ENCODE measurements at places on chromosomes 13 and 19.
A peak's percentile ranks its signal among the peaks of the same experiment; 100 is the strongest.

DNA sequence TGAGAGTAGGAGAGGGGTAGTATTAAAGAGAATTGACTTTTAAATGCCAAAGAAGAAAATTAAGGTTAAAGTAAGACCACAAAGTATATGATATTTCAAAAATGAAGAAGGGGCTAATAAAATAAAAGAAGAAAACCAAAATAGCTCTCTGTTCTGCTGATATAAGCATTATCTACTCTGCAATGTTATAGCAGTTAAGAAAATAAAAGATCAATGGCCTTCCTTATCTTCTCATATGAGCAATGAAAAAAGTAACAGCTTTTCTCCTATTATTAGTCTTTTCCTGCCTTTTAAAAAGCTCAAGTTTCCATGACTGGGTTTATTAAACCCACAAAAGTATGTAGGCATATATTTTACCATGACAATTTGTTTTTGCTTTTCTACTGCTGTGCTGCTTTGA is 126.4 kb downstream of the TBC1D4 start:
- DNase-seq, result no peak

GRCh38 chr19:47408156-47408938 is 11.0 kb downstream of the MEIS3 start:
- no peak for DNase-seq

DNA sequence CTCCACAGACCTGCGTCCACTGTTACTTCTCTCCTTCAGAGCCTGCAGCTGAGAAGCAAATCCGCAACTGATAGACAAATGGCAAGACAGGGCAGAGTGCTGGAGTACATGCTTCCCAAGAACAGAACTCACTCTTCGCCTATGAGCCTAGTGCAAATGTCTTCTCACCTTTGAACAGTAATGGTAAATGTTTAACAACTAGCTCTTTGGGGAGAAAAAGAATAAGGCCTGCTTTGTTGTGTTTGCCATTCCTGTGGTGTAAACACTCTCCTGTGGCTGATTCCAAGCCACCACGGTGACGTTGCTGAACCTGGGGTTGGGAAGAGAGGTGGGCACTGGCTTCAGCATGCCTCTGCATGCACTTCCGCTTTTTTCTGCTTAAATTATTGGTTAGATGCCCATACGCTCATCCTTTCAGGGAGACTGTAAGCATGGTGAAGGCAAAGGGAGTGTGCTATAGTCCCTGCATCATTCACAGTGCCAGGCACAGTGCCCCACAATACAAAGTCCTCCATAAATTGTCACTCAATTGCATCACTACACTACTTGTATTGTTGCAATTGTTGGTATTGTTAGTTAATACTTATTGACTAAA is 28.1 kb upstream of the GTF3A start:
- DNase-seq, result no peak

DNA sequence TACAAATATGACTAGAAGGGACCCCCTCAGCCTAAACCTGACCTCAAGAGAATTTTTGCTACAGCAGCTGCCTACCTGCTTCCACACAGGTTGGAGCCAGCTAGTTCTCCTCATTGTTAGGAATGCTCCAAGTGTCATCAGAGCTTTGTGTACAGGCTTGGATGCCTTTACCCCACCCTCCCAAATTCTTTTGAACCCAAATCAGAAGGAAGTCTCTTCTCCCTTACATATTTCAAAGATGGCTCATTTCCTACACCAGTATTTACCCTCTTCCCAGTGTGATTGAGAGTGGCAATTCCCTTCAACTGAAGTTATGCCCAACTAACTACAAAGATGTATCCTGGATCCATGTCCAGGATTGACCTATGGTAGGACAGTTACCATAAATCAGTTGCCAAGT is 323.2 kb downstream of the OXGR1 start:
- no peak for DNase-seq

DNA sequence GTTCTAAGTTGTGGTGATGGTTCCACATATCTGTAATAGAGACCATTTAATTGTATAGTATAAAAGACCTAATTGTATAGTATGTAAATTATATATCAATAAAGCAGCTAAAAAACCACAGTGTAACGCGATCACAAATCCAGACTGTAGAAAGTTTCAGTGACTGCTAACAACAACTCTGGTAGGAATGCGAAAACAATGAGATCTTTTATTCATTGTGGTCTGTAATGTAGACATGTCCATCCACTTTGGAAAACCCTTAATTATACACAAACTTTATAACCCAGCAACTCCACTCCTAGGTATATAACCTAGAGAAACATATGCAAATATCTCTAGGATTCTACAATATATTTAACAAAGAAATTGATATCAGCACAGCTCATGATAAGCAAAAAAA is 549.5 kb downstream of the SLITRK1 start:
- DNase-seq, result no peak

GRCh38 chr13:51821606-51822005 is 17.6 kb upstream of the DHRS12 start:
- peak; percentile 91 for DNase-seq

DNA sequence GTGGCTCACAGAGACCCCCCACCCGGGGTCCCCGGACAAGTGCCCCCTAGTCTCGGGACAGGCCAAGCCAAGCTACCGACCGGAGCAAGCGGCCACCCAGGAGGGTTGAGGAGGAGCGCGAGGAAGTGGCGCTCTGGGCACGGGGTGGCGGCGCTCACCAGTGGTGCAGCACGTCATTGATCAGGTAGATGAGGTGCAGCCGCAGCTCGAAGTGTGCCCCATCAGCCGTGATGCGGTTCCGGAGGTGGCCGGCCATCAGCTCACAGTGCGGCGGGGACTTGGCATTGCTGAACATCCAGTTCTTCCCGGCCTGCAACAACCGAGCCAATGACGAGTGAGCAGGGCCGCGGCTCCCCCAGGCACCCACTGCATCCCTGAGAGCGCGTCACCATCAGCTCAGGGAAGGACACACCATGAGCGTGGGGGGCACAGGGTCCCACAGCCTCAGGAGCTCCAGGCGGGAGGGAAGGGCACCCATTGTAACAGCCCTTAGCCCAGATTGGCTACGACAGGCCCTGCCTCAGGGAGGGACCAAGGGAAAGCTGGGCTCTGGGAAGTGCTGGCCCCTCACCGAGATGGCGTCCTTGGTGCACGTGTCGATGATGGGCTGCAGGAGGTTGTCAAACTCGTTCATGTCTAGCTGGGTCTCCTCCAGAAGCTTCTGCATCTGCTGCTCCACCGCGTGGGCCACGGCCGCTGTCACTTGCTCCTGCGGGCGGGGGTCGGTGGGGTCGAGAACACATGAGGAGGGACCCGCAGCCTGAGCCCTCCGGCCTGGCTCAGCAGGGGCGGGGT is 9.6 kb downstream of the CHERP start:
- DNase-seq, result no peak

DNA sequence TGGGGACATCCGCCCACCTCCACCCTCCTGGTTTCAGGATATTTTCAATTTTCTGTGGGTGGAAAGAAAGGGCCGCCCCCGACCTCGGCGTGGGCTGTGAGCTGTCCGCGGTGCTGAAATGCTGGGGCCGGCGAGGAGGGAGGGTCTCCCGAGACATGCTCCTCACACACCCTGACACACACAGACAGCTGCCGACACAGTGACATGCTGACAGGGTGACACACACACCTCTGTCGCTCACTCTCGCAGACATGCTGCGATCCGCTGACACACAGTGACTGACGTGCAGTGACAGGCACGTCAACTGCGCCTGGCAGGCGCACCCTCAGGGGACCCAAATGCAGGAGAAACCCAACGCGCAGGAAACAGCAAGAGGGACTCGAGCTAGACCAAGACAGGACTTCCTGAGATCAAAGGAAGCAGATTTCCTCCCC is 25.1 kb upstream of the MEIS3 start:
- no peak for DNase-seq

GRCh38 chr13:58207501-58207900 is 576.0 kb downstream of the PCDH17 start:
- DNase-seq, result no peak

- DNase-seq, result no peak
Observed at GRCh38 chr13:100040196-100040595, 48.7 kb upstream of the PCCA start.

DNA sequence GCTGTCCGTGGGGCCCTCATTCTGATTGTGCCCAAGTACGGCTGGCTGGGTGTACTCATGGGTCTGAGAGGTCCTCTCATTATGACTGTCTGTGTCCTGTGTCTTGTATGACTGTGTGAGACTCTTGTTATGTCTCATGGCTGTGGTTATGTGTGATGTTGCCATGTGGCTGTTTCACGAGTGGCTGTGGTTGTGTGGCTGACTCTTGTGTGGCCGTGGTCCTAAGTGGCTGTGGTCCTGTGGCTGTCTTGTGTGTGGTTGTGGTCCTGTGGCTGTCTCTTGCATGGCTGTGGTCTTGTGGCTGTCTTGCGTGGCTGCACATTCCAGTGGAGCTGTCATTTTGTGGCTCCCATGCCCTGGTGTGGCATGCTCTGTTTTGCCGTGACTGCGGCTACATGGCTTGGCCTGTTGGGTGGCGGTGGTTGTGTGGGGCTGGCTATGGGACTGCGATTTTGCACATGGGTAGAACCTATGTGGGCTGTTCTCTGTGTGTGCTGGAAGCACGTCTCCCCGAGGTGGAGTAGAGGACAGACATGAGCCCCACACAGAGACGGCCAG is 2.5 kb downstream of the LYL1 start:
- peak; percentile 68 for DNase-seq

GRCh38 chr13:43263047-43263446 is 239.7 kb downstream of the DNAJC15 start:
- DNase-seq, result no peak

DNA sequence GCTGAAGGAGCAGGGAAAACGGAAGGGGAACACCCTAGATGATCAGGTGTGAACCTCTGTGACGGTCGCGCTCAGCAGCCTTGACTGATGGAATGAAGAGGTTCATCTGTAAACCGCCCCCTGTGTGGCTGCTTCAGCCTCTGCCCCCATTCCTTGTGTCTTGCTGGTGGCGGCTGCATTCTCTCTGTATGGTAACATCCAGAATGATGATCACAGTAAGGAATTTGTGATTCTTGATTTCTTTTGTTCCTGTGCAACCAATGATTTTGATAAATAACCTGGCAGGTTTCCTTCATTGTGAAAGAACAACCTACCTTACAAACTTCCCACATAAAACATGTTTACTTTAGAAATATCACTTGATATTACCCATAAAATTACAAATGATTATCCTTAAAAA is 118.7 kb upstream of the MCF2L start:
- DNase-seq, result no peak

DNA sequence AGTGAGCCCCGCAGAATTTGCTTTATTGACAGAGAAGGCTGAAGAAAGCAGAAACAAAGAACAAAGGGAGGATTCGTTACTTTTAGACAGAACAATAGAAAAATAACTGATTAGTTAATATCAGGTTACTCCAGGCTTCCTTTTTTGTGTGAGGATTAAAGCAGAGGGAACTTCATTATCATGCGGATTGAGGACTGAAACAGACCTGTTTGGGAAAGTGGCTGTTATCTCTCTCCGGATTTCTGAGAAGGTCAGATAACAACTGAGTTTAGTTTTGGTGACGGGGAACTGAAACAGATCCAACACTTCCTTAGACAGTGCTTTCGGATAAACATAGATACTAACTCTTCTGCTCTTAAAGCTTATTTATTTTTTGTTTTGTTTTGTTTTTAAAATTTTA is 246.4 kb upstream of the ZNF507 start:
- DNase-seq, result no peak

GRCh38 chr13:76948149-76948548 is at the start of gene ACOD1:
ACOD1 (plus strand) TSS chr13:76948511; CDS start chr13:76948559, 48 bp downstream.
- peak; percentile 22 for DNase-seq

- DNase-seq, result peak; percentile 99
Observed at GRCh38 chr19:8487137-8487851, 15.1 kb downstream of the PRAM1 start.

GRCh38 chr19:37572203-37572602 is 22.4 kb downstream of the ZNF571 start:
- DNase-seq, result no peak

DNA sequence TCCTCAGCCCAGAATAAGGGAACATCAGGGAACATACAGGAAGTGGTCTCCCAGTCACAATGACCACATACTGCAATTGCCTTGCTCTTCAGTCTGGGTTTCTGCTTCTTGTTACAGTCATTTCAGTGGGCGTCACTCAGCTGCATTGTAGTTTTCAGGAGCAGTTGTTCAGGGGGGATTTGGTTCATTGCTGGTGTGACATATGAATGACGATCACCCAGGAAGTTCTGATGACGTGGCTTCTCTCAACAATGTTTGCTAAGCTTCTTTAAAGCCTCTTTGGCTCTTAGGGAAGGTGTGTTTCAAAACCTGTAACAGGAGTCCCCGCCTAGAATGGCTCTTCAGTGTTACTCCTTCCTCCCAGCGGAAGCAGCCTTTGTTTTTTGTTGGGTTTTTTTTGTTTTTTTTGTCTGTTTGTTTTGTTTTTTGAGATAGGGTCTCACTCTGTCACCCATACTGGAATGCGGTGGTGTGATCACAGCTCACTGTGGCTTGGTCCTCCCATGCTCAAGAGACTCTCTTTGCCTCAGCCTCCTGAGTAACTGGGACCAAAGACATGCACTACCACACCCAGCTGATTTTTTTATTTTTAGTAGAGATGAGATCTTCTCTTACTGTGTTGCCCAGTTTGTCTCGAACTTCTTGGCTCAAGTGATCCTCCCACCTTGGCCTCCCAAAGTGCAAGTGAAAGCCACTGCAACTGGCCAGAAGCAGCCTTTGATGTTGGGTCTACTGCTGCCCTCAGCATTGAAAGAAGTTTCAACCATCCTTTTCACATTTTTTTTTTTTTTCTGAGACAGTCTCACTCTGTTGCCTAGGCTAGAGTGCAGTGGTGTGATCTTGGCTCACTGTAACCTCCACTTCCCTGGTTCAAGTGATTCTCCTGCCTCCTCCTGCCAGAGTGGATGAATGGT is 1.4 kb upstream of the SCEL start:
- no peak for DNase-seq

- no peak for DNase-seq
Observed at GRCh38 chr19:35298561-35298972, 6.6 kb downstream of the MAG start.

- DNase-seq, result no peak
Observed at GRCh38 chr19:47863514-47863936, 4.5 kb downstream of the TPRX2 start.

- no peak for DNase-seq
Observed at GRCh38 chr19:46728208-46728607, 11.3 kb upstream of the PRKD2 start.

GRCh38 chr13:109333893-109334651 is 452.3 kb downstream of the IRS2 start:
- DNase-seq, result no peak

DNA sequence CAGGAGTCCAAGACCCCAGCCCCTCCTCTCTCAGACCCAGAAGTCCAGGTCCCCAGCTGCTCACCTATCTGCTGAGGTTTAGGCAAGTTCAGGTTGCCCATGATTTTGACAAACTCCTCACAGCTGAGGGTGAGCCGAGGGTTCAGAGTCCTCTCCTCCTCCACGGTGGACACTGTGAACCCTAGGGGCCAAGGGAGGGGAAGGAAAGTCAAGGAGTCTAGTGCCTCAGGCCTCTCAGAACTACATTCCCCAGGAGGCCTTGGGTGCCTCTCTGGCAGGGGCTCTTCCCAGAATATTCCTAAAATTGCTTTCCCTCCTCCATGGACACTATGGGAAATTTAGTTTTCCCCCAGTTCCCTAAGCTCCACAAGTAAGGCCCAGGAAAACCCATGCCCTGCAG is 3.3 kb upstream of the PHLDB3 start:
- no peak for DNase-seq

GRCh38 chr19:33388725-33389420 is 15.4 kb downstream of the CEBPG start:
- DNase-seq, result no peak

Measured in GF-D8 (cell line).